ENCODE measurements at places on chromosomes 7 and 10. TPM values are rescaled to one million over a fixed set of nuclear protein-coding genes. Genes with fewer than 3 reads are reported as not detected.

PON1 gene
- not detected for total RNA-seq

RELN gene
- total RNA-seq: not detected

GPRIN2 gene
- total RNA-seq: 0.53 TPM

NUDCD3 gene
- 85.6 TPM for total RNA-seq

CRHR2 gene
- total RNA-seq: not detected

MSMB gene
- 16.4 TPM for total RNA-seq

WEE2 gene
- not detected for total RNA-seq

PRKAR1B gene
- 14.0 TPM for total RNA-seq

SYT15B gene
- not detected for total RNA-seq

SLC25A28 gene
- 15.4 TPM for total RNA-seq

AZGP1 gene
- total RNA-seq: 1.2 TPM

FEZF1 gene
- total RNA-seq: not detected

PNLIPRP2 gene
- total RNA-seq: not detected

Data from bronchial epithelial cell (primary cell).